AML-193 (cell line): ENCODE measurements at places on chromosomes 1 and 21.

DNA sequence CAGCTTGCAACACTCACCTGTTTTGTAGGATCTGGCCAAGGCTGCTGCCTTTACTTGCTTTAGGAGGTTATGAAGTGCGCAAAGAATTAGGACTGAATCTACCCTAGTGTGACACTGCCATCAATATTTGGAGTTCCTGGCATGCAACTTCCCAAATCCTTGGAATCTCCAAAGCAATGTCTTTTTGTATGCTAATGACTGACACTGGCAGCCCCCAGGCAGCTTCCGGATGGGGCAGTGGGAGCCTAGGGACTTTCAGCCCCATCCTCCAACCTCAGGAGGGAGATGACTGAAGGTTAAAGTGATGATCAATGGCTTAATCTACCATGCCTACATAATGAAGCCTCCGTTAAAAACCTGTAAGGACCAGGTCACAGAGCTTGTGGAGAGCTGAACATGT, 5.5 kb downstream of the RCC2 start:
- DNase-seq = no peak

GRCh38 chr1:12015001-12015491, 4.3 kb upstream of the MIIP start:
- no peak for DNase-seq

DNA sequence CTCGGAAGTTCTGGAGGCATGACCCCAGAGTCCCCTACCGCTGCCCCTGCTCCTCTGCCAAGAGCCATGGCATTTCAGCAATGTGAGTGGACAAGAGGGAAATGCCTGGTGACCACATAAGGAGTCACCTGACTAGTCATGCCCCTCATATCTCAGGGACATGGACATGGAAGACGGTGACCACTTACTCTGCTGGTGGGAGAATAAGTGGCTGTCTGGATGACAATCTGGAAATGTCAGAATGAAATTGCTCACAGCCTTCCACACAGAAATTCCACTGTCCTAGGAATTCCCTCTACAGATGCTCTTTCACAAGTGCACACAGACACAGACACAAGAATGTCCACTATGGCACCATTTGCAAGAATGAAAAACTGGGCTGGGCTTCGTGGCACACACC, 24.3 kb upstream of the PLEKHG5 start:
- DNase-seq = no peak

DNA sequence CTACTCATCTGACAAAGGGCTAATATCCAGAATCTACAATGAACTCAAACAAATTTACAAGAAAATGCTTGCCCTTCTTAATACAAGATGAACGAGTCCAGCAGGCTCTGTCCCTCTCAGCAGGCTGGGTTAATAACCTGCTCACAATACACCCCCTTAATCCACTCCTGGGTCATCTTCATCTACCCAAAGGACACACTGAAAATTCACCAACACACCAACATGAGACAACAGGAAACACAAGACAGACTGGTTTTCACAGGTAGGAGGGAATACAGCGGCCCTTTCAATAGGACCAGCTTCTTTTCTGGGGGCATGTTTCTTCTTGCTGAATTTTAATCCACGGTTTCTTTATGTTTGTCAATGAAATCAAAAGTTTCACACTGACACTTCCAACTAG, 44.6 kb downstream of the SUSD4 start:
- DNase-seq = no peak

GRCh38 chr1:202958544-202959275, 598 bp upstream of the ADIPOR1 start:
- DNase-seq = no peak

GRCh38 chr1:198701766-198702539, 63.1 kb downstream of the PTPRC start:
- DNase-seq = no peak

- no peak for DNase-seq
Measured at GRCh38 chr1:164659621-164660411, 100.8 kb downstream of the PBX1 start.

DNA sequence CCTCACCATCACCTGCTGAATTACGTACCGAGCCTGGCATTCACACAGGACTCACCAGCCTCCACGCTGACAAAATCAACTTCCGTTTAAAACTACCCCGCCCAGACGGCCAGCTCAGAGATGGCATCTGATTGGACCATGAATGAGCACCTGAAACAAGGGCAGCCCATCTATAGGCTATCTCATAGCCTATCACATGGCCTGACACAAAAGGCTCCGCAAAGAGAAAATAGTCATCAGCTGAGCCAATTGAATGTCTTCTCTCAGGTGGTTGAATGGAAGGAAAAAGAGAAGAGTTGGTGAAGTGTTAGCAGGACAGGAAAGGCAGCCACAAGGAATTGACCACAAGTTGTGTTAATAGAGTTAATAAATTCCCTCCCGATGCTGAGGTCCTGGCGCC, 50.6 kb upstream of the ZC3H12A start:
- no peak for DNase-seq

- DNase-seq = no peak
Measured at GRCh38 chr1:207747627-207748492, 4.0 kb upstream of the CD46 start.

DNA sequence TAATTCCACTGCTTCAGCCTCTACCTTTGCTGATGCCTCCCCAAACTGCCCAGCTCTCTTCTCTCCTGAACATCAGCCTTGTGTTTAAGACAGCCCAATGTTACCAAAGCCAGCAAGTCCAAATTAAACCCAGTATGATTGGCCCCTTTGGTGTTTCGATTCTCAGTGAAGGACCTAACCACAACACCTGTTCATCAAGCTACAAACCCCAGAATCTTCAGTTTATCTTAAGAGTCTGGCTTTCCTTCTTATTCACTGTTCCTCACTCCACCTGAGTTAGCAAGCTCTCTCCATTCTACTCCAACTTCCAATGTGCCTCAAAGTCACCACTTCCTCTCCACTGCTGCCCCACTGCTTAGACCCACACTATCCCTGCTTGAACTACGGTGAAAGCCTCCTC, 25.5 kb upstream of the ITPKB start:
- no peak for DNase-seq

DNA sequence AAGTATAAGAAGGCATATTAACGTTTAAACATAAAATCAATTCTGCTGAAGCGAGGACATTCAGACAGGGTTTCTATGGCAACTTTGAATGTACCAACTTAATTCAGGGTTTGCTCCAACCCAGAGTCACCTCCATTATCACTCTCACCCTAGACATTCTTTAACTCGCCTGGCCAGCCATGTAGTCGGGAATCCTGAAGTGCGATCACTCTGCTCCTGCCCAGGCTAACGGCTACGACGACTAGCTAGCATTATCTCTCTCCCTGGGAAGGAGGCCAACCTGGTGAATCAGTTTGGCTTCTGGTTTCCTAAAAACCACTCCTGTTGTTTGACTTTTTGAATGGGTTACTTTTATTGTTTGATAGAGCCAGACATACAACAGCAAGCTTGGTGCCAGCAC, 38.9 kb upstream of the ZBTB18 start:
- no peak for DNase-seq

DNA sequence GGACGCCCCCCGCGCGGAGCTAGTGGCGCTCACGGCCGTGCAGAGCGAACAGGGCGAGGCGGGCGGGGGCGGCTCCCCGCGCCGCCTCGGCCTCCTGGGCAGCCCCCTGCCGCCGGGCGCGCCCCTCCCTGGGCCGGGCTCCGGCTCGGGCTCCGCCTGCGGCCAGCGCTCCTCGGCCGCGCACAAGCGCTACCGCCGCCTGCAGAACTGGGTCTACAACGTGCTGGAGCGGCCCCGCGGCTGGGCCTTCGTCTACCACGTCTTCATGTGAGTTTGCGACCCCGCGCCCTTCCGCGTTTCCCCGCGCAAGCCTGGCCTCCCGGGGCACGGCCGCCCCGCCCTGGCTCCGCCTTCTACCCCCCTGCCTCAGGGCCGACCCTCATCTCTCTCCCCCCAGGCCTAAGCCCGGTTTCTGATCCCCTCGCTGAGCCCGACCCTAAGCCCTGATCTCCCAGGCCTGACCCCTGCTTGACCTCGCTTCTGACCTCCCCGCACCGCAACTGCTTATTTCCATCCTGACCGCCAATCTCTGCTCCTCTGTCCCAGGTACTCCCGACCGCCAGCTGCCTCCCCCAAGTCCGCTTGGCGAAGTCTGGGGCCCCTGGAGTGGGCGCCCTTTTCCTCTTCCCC, 669 bp downstream of the KCNQ4 start:
- DNase-seq = no peak
